ENCODE measurements at places on chromosomes 5 and 9. TPM values are rescaled to one million over a fixed set of nuclear protein-coding genes. Genes with fewer than 3 reads are reported as not detected.

The SPATA31D4 gene
- total RNA-seq: not detected

The MYORG gene
- 0.65 TPM for total RNA-seq

The BSPRY gene
- not detected for total RNA-seq

The PCDHB11 gene
- not detected for total RNA-seq

DNA sequence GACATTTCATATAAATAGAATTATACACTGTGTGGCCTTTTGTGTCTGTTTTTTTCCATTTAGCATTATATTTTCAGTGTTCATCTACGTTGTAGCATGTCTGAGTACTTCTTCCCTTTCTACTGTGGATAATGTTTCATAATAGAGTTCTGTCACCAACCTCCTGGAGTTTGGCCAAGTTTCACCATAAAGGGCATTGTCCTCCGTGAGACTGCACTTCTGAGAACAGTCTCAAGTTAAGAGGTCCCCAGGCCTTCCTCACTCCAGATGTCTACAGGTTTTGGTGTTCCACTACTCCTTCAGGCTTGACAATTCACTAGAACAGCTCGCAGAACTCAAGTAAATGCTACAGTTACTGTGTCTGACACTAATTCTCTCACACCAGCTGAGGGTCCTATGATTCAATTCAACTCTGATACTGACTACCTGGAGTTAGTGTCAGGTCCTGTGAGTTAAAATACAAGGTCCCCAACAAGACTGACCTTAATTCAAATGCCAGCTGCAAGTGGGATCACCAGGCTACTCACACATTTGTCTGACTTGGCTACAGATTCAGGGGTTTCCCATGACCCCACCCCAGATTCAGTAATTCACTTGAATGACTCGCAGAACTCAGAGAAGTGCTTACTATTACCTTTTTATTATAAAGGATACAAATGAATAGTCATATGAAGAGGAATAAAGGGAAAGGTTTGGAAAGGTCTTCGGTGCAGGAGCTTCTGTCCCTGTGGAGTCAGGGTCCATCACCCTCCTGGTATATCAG, 31.1 kb downstream of the SLC35A4 start:
- no peak for DNase-seq

DNA sequence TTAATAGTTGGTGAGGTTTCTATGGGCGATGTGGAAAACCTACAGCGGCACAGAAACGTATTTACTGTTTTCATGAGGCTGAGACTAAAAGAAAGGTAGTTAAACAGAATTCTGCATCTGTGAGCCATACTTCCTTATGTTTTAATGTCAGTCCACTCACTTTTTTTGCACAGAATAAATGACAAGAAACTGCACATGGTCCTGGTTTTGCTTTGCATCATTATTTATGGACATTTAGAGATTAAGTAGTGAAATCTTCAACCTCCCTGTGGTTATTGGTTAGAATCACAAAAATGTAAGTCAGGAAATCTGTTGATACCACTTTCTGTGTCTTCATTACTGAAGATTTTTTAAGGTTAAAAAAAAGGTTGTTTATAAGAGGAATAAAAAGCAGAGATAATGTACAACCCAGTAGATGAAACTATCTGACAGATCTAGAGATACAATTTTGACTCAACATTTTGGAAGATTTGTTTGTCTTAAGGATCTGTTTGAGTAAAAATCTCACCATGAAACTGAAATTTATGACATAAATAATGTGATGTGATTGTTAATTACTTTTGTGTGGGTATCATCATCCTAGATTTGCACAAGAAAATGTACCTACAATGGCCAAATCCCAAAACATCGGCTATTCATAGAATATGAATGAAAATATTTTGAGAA, 2.4 kb downstream of the PRR16 start:
- no peak for DNase-seq

- no peak for DNase-seq
These were observed 197.7 kb upstream of the CDKN2B start for GRCh38 chr9:22206833-22207232.

- DNase-seq: no peak
These were observed 36.7 kb downstream of the BRINP1 start for GRCh38 chr9:119332522-119332921.

- no peak for DNase-seq
These were observed 237.9 kb downstream of the TMEM38B start for GRCh38 chr9:105932276-105932675.
